Psoas muscle (tissue), 8 donors: ENCODE measurements at places on chromosomes 4 and X. TPM values are rescaled to one million over a fixed set of nuclear protein-coding genes. Genes with fewer than 3 reads are reported as not detected.

Gene DRD5
- not detected for total RNA-seq

Gene NOX1
- total RNA-seq: not detected

GRCh38 chrX:71638409-71638808 is 20.1 kb upstream of the CXCR3 start:
- DNase-seq: no peak

DNA sequence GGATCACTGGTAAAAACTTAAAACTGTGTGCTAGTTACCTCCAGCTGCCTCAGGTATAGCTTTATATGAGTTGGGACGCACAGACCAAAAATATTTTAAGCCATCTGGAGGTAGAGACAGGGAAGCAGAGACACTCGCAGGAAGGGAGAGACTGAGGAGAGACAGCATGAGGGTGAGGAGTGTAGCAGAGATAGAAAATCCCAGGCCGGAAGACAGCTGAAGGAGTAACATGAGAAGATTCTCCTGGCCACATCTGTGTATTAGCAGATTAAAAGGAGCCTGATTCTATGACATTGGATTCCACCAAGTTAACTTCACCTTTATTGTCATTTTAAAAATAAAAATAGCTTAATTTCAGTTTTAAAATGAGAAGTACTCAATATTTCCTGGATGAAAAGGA is 84.3 kb downstream of the PDLIM5 start:
- no peak for DNase-seq

DNA sequence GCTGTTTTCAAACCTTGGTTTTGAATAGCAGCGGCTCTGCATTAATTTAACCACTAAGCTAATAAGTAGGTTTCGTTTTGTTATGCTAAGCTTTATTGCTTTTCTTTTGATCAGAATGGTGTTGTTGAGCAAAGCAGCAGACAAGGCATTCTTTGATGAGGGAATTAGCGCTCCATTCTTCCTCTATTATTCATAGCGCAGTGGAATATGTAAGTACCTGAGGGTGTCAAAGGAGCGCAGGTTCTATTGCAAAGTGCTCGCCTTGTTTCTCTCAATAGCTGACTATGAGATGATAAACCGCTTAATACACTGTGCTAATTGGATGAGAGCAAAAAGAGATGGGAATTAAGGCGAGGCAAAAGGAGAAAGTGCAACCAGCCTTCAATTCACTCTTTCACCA is 16.3 kb downstream of the ARX start:
- no peak for DNase-seq

DNA sequence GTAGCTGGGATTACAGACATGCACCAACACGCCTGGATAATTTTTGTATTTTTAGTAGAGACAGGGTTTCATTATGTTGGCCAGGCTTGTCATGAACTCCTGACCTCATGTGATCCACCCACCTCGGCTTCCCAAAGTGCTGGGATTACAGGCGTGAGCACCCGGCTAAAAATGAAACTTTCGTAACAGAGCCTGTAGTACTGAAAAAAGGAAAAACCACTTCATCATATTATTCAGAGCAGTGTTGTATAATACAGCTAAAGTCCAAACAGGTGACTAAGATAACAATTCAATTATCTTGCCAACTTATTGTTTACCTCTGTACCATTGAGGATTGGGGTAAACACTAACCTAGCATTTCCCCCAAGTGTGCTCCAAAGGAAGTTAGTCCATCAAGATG is 43.9 kb upstream of the HPRT1 start:
- no peak for DNase-seq

DNA sequence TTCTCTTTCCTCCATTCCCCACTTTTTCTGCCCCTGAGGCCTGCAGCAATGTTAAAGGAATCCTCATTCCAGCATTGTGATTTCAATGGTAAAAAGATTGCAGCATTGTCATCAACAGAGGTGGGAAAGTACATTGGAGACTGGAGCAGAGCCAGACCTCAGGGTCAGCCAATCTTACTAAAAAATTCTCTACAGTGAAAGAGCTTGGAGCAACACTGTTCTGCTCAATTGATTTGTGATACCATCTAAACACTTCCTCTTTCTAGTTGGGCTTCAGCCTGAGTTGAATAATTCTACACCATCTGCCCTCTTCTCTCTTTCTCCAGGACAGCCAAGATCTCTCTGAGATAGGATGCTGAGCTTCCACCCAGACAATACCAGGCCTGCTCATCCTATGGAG is 176.5 kb downstream of the AR start:
- no peak for DNase-seq

GRCh38 chrX:109268340-109268739 is 213.5 kb downstream of the GUCY2F start:
- no peak for DNase-seq
